ENCODE measurements at places on chromosomes 3 and 15.

- DNase-seq, result no peak
Measured at GRCh38 chr3:14121859-14122258, 2.8 kb downstream of the CHCHD4 start.

- DNase-seq, result no peak
Measured at GRCh38 chr3:111762537-111762936, 96.5 kb upstream of the PHLDB2 start.

DNA sequence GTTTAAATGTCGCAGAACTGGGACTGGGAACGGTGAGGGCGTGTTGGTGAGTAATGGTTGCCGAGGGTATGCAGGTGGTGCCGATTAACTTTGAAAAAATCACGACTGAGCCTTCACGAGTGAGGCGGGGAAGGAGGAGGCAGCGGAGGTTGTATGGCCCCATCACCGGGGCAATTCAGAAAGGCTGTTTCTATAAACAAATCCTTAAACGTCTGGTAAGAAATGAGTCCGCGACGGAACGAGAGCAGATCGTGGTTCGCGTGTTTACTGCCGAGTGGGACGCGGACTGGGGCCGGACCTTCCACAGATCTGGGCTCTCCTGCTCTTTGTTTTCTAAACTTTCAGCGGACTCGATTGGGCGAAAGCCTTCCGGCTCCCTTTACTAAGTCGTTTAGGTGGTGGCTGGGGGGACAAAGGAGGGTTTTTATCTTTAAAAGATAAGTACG is 2.7 kb downstream of the IGF1R start:
- no peak for DNase-seq

DNA sequence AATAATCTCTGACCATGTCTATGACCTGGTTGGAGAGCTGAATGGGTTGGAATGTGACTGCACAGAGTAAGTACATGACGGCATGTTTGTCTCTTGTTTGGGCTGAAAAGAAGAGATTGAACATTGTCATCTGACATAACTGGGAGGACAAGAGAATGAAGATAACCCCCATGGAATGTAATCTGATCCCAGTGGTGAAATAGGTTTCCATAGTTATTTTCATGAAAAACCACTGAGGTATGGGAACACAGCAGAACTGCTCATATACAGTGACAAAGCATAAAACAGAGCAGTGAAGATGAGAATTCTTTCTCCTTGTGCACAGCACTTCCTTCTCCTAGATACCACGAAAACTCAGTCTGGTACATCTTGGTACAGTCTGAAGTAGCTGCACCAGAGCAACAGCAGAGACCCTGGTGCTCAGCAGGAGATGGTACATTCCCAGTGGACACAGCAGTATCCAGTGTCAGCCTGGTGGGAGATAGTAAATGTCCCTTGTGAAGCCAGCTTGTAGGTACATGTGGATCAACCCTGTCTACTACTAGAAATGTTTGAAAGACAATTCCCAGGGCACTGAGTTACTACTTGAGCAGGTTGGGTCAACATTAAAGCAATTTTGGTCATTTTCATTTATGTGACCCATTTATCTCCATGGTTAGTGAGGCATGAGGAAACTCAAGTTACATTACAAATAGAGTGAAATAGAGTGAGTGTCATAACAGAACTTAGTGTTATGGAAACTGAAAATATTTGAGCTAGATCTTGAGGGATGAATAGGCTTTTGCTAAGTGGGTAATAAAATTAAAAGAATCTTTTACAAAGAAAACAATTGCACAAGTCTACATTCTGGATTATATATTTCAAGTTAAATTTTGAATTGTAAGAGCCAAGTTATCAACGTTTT is 178.3 kb downstream of the SUCNR1 start:
- no peak for DNase-seq

- no peak for DNase-seq
Measured at GRCh38 chr3:146540978-146541377, 3.4 kb downstream of the PLSCR1 start.

- no peak for DNase-seq
Measured at GRCh38 chr3:65604863-65605526, 433.7 kb downstream of the MAGI1 start.

DNA sequence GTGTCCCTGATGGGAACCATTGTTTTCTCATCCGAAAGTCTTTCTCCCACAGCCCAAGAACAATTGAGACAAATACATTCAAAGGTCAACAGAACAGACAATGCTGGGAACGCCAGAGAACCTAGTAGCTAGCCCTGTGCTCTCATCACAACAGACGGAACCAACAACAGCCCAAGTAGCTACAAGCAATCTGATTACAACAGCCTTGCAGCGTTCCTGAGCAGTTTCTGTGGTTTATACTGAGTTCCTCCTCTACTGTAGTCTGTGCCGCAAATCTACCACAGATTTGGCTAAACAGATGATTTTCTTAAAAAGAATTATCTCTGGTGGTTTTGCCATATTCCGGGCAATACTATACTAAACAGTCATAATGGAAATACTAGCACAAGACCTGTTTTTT is 435.6 kb downstream of the MECOM start:
- DNase-seq, result no peak

GRCh38 chr15:93189561-93189960 is 100.5 kb upstream of the RGMA start:
- no peak for DNase-seq

GRCh38 chr3:132448216-132448961 is 31.1 kb downstream of the DNAJC13 start:
- DNase-seq, result no peak

- DNase-seq, result no peak
Measured at GRCh38 chr15:101425787-101426365, 63.6 kb downstream of the PCSK6 start.

- DNase-seq, result no peak
Measured at GRCh38 chr3:179272385-179272784, 21.5 kb upstream of the KCNMB3 start.

- DNase-seq, result peak; percentile 44
Measured at GRCh38 chr15:99719096-99719541, 14.1 kb downstream of the LYSMD4 start.

GRCh38 chr3:126105691-126106187 is 21.8 kb upstream of the SLC41A3 start:
- DNase-seq, result no peak

Measured in NCI-H187 (cell line).